ENCODE measurements at places on chromosomes 3 and 15.

GRCh38 chr15:64858021-64858575, 16.4 kb downstream of the PLEKHO2 start:
- DNase-seq: no peak

DNA sequence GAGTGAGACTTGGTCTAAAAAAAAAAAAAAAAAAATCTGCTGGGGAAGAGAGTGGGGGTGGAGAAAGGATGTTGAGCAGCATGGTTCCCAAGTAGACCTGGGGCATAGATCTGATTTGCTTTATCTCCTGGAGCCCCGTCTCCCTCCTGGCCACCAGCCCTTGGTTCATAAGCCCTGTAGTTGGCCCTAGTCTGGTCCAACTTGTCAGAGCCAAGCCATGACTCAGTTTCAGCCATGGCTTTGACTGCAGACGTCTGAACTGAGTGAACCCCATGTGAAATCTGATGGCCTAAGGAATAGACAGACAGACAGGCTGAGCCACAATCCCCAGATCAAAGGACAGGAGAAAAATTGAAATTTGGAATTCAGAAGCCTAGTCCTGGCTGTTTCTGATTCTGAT, 2.0 kb upstream of the CILP start:
- no peak for DNase-seq

- DNase-seq: no peak
Measured at GRCh38 chr15:100186960-100187359, 154.8 kb downstream of the ADAMTS17 start.

GRCh38 chr15:67199391-67199790, 55.1 kb downstream of the AAGAB start:
- DNase-seq: no peak

GRCh38 chr3:40116478-40117177, 192.9 kb upstream of the EIF1B start:
- no peak for DNase-seq

All from dermis microvascular lymphatic vessel endothelial cell (primary cell).